ENCODE measurements at places on chromosomes 2 and 18.
A peak's percentile ranks its signal among the peaks of the same experiment; 100 is the strongest.

- no peak for DNase-seq
Measured at GRCh38 chr2:23803264-23803964, 123.5 kb downstream of the ATAD2B start.

DNA sequence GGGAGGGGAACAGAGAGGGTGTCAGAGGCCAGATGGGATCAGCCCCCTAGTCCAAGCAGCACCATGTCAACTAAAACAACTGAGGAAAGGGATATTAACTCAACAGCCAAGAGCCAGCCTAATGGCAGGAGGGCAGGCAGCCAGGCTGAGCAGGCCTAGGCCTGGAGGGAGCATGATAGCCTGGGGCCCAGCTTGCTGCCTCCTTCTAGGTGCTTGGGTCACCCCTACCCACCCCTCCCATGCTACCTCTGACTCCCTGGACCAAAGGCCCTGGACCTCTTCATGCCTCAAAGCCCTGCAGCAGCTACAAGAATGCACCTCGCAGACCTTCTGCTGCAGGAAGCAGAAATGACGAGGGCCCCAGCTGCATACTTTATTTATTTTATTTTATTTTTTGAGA lies 22.1 kb upstream of the TNS1 start:
- no peak for DNase-seq

GRCh38 chr2:17296686-17297085 lies 221.6 kb downstream of the RAD51AP2 start:
- DNase-seq, result no peak

DNA sequence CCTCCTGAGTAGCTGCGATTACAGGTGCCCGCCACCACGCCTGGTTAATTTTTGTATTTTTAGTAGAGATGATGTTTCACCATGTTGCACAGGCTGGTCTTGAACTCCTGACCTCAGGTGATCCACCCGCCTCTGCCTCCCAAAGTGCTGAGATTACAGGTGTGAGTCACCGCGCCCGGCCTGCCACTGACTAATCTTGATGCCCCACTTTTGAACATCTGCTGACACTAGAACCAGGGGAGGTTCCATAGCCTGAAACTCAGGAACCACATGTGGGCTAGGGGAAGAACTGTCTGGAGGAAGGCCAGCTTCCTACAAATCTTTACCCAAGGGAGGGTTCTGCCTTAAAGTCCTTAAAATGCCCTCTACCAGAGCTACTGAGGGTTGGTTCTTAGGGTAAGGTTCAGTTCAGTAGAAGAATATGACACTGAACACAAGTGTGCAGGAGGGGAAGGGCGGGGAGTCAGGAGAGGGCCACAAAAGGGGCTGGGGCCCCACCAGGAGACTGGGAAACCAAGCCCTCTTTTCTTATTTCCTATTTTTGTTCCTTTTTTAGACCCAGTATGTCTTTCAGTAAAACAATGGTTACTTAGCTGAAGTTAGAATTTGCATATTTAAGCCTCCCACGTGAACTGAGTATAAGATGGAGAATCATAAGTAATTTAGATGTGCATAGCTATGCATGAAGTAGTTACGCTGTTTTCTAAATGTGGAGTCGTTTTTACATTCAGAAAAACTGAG lies 6.3 kb upstream of the RAB31 start:
- DNase-seq, result no peak

- no peak for DNase-seq
Measured at GRCh38 chr2:55431982-55432627, 12.4 kb upstream of the CCDC88A start.

DNA sequence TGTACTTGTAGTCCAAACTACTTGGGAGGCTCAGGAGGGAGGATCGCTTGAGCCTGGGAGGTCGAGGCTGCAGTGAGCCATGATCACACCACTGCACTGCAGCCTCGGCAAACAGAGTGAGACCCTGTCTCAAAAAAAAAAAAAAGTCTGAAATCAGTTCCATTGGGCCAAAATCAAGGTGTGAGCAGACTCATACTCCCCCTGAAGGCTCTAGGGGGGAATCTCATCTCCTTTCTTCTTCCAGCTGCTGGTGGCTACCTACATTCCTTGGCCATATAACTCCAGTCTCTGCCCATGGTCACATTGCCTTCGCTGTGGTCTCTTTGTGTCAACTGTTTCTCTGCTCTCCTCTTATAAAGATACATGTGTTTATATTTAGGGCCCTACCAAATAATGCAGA lies 234.0 kb downstream of the LRRTM1 start:
- DNase-seq, result no peak

- DNase-seq, result no peak
Measured at GRCh38 chr2:170996316-170996715, 67.3 kb downstream of the GORASP2 start.

GRCh38 chr18:59646963-59647307 lies 50.3 kb downstream of the CCBE1 start:
- no peak for DNase-seq

- DNase-seq, result peak; percentile 71
Measured at GRCh38 chr18:62324917-62325805, at the start of gene TNFRSF11A. Gene TNFRSF11A, plus strand, starts transcription at chr18:62325310. Its CDS starts 43 bp downstream, at chr18:62325353.

GRCh38 chr2:174881678-174882077 lies 117.4 kb upstream of the CHRNA1 start:
- DNase-seq, result no peak

- DNase-seq, result no peak
Measured at GRCh38 chr2:42949125-42949524, 156.7 kb upstream of the HAAO start.

GRCh38 chr2:56012221-56012765 lies 88.7 kb upstream of the EFEMP1 start:
- no peak for DNase-seq

DNA sequence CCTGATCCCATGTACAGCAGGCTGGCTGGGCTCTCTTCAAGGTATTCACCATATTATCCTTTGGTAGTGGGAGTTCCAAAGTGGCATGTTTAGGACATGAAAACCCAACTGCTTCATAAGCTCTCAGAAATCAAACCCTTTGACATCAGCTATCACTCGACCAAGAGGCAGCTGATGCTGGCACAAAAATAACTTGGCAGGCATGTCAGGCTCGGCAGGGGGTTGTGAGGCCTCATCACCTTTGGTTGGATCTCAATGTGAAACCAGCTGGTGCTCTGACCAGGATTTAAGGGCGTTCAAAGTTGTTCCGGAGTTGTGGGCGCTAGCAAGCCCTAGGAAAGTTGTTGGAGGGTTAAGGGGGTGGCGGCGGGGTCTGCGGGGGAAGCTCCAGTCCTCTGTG lies 171.9 kb downstream of the FHOD3 start:
- DNase-seq, result no peak

- no peak for DNase-seq
Measured at GRCh38 chr2:234278556-234279255, 218.2 kb downstream of the ARL4C start.

- DNase-seq, result no peak
Measured at GRCh38 chr2:199461711-199462346, 4.1 kb upstream of the SATB2 start.

GRCh38 chr2:105486762-105487141 lies 87.9 kb upstream of the FHL2 start:
- DNase-seq, result no peak

- no peak for DNase-seq
Measured at GRCh38 chr2:47849368-47849767, 56.9 kb downstream of the FBXO11 start.

GRCh38 chr2:44840503-44840850 lies 101.0 kb upstream of the SIX3 start:
- no peak for DNase-seq

GRCh38 chr18:79070486-79070885 lies 1.3 kb downstream of the ATP9B start:
- DNase-seq, result no peak

DNA sequence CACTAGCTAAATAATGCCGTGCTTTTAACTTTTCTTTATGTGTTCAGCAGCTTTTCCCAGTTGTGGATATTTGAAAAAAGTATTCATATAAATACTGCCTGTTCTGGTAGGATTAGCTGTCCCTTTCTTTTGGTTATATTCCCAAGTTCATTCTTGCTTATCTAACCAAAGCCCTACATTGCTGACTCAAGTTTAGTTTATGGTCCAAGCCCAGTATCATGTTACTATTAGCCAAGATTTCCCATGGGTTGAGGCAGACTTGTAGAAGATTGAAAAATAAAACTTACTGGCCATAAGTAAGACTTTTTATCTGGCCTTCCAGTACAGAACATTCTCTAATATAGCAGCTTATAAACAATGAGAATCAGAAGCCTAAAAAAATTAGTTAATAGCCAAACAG lies 49.7 kb upstream of the NFE2L2 start:
- no peak for DNase-seq

DNA sequence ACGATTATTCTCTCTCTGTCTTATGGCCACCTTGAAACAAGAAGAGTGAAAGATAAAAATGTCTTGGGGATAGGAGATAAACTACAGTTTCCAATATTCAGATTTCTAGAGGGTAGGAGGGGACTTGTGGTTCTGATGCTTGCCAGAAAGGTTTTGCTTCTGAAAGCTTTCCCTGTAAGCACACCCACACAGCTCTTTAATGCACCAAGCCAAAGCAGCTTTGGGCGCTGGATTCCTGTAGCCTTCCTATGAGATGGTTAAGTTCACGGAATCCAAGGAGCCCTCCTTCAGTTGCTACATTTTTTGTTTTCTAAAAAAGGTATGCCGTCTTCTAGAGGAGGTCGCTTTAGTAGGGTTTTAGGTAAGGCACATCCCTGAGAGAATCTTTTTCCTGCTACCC lies 4.9 kb downstream of the LRRTM1 start:
- no peak for DNase-seq

- DNase-seq, result no peak
Measured at GRCh38 chr2:39541011-39541930, 104.2 kb upstream of the MAP4K3 start.

DNA sequence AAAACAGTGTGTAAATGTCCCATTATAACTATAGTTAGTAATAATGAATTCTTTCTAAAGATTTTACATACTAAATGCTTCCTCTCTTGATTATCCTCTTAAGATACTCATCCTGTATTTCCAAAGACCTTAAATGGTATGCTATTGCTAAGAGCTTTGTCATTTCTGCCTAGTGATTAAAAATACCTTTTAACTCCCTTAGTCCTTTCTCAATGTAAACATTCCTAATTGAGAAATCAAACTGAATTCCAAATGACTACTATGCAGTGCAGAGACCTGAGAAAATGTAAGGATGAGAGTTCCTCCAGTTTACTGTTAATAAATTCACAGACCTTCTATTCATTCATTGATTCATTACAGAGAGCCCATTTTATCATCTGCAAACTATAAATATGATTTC lies 86.9 kb downstream of the SOS1 start:
- DNase-seq, result no peak
